B cell (primary cell): ENCODE measurements at places on chromosomes 1 and 21. TPM values are rescaled to one million over a fixed set of nuclear protein-coding genes. Genes with fewer than 3 reads are reported as not detected.

DNA sequence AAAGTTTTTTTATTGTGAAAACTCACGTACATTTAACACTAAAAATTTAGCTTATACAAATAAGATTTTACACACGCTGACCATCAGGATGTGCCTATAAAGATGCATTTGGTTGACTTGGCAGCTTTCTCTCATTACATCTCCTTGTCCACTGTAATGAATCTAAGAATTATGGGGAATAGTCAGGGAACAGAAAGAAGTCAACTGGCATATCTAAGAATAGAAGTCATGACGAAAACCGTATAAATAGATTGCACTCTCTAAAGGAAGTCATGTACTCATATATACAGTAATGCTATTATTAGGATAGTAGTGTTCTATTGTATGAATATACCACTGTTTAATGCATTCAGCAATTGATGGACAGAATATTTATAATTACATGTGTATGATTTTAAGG is 575.8 kb upstream of the B3GALT2 start:
- H3K27ac ChIP-seq = no peak overlapping the region
- H3K4me3 ChIP-seq = no peak overlapping the region
- no peaks in the 10 kb centered on the region for H3K4me1 ChIP-seq
- no peaks in the 10 kb centered on the region for H3K36me3 ChIP-seq

GRCh38 chr1:222301652-222302051 is 246.3 kb downstream of the HHIPL2 start:
- H3K4me3 ChIP-seq = no peak overlapping the region
- no peaks in the 10 kb centered on the region for H3K36me3 ChIP-seq
- no peaks in the 10 kb centered on the region for H3K27me3 ChIP-seq
- no peak for DNase-seq
- no peaks in the 10 kb centered on the region for H3K4me1 ChIP-seq
- no peak overlapping the region for H3K27ac ChIP-seq

The MROH7 gene
- not detected in 2 replicates for total RNA-seq

The COL8A2 gene
- total RNA-seq = 0.17 TPM in 2 replicates
